Inflammatory macrophage (primary cell): ENCODE measurements at places on chromosomes 5 and 9.

DNA sequence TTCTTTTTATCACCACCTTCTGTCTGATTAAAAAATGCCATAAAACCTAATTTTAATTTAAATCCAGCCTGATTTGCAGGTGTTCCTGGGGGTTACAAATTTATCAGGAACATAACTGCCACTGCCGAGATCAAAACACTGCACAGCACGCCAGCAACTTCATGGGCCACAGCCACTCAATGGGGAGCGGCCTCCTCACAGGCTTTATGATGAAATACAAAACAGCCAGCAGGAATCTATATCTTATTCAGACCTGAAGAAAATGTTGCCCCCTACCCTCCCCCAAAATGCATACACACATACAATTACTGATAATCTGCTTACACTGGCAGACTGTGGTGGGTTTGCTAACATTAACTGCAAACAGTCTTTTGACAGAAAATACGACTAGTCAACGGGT lies 151.7 kb upstream of the POU5F2 start:
- no peak for DNase-seq

DNA sequence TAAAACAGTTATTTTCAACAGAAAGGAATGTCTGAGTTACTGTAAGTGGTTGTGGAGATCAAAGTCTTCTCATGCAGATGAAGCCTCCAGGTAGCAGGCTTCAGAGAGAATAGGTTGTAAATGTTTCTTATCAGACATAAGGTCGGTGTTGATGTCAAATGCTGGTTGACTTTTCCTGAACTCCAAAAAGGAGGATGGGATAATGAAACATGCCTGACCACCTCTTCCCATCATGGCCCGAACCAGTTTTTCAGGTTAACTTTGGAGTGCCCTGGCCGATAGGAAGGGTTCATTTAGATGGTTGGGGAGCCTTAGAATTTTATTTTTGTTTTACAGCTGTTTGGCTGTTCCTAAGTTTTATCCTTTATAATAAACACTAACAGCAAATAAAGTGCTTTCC lies 478.4 kb downstream of the ACTL7B start:
- no peak for DNase-seq

DNA sequence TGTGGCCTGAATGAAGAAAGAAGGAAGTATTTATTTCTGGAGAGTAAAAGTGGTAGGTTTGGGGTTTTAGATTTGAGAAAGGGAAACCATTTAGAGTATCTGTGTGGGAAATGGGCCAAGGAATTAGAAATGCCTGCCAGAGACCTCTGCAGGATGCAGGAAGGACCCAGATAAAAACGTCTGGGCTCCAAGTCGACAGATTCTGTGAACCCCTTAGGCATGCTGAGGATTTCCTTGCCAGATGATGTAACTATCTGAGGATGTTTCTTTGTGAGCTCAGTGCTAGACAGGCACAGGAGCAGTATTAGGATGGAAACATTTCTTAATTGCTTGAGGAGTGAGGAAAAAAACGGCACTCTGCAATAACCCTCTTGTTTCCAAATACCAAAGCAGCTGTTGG lies 251.8 kb upstream of the DMRT1 start:
- no peak for DNase-seq

DNA sequence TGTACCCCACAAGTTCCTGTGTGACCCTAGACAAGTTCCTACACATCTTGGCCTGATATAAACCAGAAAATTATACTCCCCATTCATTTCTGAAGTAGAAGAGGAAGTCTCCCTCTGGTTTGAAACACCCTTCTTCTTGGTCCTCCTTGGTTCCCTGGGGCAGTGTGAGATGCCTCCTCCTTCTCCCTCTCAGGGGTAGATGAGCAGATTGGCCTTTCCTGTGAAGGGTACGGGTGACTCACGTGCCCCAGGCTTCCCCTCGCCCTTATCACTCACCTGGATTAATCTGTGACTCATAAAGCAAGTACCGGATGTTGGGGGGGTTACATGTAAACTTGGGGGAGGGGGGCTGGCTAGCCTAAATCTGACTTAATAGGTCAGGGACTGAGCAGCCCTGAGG lies 11.1 kb upstream of the AQP3 start:
- DNase-seq: no peak

- peak; percentile 46 for DNase-seq
Measured at GRCh38 chr5:175873088-175873454, 1.7 kb downstream of the CPLX2 start.
